ENCODE measurements at places on chromosomes 2 and 18.

DNA sequence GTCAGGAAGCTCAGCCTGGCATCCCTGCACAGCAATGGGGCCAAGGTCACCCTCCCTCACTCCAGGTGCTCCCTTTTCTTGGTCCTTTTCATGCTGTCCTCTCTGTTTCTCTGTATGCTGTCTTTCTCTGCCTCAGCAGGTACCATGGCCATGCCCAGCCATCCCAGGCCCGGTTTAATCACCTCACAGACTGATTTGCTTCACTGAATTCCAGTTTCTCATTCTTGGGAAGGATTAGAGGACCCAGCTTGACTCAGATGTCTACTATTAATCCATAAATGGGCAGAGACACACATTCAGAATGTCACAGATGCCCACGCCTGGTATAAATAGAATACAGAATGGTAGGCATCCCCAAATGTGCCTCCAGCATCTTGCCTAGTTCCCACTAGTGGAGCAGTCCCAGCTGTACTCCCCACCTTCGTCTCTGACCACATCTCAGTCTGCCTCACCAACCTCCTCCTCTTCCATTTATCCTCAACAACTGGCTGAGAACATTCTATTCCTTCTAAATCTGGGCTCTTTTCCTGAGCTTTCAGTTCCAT lies 14.2 kb upstream of the L3MBTL4 start:
- no peak for DNase-seq

GRCh38 chr18:79496978-79497637 lies 101.4 kb downstream of the NFATC1 start:
- no peak for DNase-seq

DNA sequence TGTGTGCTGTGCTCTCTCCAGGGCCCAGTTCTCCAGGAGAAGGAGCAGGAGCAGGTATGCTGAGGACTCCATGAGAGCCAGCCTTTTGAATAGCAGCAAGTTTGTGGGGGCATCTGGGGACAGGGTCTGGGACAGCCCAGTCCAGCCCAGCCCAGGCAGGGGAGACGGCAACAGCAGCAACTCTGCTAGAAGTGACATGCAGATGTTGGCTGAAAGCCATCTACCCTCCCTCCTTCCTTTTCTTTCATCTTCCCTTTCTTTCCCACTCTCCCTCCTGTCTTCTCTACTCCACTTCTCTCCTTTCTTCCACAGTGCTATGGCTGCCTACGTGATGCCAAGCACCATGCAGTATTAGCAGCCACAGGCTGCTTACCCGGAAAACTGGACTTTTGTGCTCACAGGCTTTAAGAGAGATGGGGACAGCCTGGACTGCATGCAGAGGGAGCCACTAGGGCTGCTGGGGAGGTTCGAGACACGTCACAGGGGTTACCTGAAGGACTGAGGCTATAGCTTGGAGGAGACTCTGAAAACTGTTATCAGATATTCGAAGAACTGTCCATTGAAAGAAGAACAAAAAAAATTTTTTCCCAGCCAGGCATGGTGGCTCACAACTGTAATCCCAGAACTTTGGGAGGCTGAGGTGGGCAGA lies 23.8 kb upstream of the YWHAQ start:
- no peak for DNase-seq

- no peak for DNase-seq
Observed at GRCh38 chr18:79749251-79750191, 48.2 kb upstream of the KCNG2 start.

- DNase-seq: no peak
Observed at GRCh38 chr18:63054901-63055584, 264.5 kb downstream of the BCL2 start.

GRCh38 chr2:181877181-181877664 lies 14.3 kb upstream of the ITPRID2 start:
- DNase-seq: no peak

GRCh38 chr2:203340791-203341487 lies 12.7 kb downstream of the ABI2 start:
- peak; percentile 36 for DNase-seq

GRCh38 chr2:169528271-169528701 lies 18.8 kb downstream of the KLHL41 start:
- peak; percentile 44 for DNase-seq

DNA sequence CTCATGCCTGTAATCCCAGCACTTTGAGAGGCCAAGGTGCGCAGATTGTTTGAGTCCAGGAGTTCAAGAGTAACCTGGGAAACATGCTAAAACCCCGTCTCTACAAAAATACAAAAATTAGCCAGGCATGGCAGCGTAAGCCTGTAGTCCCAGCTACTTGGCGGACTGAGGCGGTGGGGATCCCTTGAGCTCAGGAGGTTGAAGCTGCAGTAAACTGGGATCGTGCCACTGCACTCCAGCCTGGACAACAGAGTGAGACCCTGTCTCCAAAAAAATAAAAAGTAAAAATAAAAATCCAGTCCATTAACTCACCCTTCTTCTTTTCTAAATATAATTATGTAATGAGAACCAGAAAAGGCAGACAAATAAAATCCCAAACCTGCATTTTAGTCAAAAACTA lies 8.2 kb downstream of the BAZ2B start:
- no peak for DNase-seq

DNA sequence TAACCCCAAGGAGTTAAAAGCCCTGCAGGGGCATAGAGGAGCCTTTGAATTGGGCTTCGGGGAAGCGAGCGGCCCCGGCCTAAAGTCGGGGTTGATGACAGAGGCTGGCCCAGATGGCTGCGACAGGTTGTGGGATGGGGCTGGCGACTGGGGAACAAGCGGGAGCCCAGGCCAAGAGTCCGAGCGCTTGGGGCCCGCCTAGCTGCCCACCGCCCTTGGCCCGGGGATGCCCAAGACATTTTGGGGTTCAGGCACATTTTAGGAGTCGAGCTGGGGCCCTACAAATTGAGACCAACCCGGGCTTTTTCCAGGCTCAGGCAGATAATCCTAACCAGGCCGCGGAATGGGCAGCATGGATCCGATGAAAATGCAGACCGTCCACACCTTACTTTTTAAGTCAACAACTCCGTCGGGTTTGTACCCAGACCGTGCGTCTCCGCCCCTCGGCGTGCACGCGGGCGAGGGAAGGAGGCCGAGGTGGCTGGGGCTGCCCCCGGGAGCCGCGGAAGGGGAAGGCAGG lies 507 bp downstream of the RTKN start:
- DNase-seq: no peak

- no peak for DNase-seq
Observed at GRCh38 chr18:79753391-79753851, 44.3 kb upstream of the KCNG2 start.

- DNase-seq: no peak
Observed at GRCh38 chr2:70983506-70984227, 5.2 kb downstream of the ANKRD53 start.

DNA sequence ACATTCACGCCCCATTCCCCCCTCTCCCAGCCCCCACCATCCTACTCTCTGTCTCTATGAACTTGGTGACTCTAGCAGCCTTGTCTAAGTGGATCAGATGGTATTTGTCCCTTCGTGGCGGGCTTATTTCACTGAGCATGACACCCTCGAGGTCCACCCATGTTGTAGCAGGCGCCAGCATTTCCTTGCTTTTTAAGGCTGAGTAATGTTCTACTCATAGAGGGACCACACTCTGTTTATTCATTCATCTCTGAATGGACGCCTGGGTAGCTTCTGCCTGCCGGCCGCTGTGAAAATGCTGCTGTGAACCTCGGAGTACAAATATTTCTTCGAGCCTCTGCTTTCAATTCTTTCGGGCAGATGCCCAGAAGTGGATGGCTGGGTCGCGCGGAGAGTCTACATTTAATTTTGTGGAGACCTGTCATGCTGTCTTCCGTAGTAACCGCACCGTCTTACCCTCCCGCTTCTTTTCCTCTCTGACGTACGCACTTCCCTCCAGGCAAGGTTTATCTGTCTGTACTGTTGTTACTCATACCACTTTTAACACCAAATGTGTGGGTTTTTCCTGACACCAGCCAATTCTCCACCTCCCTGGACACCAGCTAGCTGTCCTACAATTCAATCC lies 5.6 kb downstream of the CROCC2 start:
- peak; percentile 49 for DNase-seq
